HFF-Myc (cell line): ENCODE measurements at places on chromosomes 7 and 10.
A peak's percentile ranks its signal among the peaks of the same experiment; 100 is the strongest.

DNA sequence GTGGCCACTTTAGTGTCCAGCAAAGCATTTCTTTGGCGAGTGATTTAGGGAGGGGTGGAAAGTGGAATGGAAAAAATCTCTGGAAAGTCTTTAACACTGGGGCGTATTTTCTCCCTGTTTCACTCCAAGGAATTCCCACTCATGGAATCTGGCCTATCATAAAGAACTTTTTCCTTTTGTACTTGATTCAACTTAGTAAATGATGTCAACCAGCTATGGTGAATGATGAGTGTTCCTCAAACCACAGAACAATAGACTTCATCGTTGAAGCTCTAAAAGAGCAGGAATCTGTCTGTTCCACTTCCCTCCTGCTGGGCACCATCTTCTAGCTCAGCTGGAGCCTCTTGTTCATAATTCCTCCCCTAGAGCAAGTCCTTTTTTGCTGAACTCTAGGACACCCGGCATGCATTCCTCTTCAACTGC is 66.5 kb downstream of the EPDR1 start:
- DNase-seq: no peak

DNA sequence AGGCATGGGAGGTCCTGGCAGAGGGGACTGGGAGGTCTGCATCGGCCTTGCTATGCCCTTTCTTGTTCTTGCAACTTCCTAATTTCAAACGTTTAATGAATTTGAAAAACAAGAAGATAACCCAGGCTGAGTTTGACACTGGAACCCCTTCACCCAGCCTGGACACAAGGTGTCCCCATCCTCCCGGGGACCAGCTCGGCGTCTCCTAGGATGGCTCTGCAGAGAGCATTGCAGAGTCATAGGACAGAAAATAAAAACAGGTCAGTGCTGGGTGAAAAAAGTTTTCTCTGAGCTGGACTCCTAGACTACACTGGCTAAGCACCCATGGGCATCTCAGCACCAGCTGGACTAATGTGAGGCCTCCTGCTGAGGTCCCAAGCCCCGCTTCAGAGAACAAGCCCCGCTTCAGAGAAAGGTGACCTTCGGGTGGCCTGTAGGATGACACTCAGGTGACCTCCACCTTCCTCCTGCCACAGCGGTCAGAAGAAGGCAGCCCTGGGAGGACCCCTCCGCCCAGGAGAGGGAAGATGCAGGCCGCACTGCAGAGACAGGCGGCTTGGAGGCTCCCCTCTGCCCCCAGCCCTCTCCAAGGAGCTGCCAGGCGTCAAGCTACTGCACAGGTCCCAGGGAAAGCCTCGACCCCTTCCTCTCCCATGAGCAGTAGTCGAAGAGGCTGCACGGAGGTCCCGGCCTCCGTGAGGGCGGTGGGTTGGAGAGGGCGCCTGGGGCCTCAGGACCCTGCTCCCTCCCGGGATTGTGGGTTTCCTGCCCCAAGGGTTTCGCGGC is 9.3 kb upstream of the UNCX start:
- no peak for DNase-seq

DNA sequence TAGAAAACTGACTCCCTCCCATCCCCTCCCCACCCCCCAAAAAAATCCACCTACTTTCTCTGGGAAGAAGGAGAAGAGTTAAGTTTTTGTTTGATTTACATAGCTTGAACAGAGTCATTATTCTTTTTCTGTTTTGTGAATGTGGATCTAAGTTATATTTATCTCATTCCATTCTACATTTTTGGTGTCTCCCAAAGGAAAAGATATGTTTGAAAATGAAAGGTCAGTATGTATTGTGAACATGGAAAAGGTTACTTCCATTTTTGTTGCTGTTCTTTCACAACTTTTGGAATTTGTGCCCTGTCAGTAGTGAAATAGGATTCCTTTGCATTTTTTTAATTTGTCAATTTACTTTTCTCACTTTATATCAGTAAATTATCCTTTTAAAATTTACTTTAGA is 547.9 kb downstream of the SUGCT start:
- DNase-seq: no peak

DNA sequence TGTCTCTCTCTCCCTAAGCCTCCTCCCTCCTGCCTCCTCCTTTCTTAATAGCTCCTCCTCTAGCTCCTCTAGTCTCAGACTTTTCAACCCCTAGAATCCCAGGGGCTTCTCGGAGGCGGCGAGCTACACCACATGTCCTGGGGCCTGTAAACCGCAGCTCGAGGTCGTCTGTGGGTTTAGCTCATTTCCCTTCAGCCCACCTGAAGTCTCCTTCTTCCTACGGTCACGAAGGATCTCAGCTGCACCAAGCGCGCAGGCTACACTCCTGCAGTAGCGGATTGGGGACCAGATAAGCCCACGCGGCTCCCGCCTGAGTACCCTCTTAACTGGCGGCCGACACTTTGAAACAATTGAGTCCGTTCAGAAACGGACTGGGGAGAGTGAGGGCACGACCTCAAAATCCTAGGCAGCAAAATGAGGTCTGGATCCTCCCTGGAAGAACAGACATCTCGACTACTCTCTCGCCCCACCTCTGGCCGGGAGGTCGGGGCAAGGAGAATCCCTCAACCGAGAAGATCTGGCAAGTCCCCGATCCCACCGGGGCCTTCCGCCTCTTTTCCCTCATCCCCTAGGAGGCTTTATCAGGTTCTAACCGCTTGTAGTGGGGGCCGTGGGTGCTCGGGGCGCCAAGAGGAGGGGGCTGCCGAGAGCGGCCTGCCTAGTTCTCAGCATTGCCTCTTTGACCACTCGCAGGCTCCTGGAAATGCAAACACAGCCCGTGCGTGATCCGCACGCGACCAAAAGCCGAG is 1.3 kb upstream of the SORCS3 start:
- DNase-seq: no peak

DNA sequence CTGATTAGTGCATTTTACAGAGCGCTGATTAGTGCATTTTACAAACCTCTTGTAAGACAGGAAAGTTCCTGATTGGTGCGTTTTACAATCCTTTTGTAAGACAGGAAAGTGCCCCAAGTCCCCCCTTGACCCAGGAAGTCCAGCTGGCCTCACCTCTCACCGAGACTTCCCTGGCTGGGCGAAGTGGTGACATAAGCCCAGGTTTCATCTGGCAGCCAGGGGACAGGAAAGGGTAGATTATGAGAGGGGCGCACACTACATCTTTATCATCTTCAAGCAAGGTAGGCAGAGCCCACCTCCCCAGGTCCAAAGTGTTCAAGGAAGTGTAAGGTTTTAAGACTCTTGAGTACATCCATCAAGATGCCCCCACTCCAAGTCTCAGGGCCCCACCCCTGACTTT is 5.5 kb upstream of the GDF10 start:
- no peak for DNase-seq

DNA sequence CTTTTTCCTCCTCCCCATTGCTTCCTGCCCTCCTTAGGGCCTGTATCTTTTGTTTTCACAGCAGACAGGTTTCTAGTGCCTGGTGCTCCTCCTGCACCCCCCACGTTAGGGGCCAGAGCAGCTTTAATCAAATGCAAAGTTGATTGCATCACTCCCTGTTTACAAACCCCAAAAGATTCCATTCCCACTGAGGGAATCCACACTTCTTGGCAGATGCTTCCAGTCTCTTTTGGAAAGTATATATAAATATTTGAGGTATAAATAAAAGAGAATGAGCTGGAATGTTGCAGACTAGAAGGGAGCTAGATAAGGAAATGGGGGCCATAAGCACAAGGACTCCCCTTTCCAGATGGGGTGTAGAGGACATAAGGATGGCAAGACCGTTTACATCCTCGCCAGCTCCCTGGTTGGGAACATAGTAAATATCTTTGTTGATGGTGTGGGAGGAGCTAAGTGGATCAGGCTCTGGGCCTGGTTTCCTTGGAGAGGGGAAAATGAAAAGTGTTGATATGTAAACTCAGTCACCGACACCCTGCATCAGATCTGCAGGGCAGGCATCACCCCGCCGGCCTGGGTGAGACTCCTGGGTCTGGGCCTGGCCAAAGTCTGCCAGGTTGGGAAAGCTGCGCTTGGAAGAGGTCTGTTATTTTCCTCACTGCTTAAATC is 6.2 kb downstream of the RARRES2 start:
- DNase-seq: no peak

DNA sequence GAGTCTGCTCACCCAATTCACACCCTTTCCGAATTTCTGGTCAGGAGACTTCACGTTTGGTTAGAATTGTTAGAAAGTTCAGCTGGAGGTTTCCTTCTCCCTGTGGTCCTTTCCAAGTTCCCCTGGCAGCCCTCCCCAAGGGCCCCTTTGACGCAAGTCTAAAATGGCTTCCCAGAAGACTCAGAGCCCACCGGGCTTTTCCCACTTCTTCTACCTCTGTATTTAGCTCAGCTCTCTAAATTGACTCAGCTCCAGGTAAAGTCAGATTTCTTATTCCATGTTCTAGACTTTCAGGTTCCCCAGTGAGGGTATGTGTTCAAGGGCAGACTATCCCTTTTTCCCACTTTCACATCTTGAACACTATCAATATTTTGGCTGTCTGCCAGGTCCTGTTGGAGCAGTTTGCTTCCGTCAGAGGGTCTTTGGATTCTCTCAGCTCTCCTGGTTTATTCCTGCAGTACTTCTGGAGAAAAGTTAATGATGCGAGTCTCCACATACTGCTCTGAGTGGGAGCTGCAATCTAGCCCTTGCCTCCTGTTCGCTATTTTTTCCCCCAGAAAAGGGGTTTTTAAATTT is 53.1 kb upstream of the ZNF273 start:
- DNase-seq: no peak

DNA sequence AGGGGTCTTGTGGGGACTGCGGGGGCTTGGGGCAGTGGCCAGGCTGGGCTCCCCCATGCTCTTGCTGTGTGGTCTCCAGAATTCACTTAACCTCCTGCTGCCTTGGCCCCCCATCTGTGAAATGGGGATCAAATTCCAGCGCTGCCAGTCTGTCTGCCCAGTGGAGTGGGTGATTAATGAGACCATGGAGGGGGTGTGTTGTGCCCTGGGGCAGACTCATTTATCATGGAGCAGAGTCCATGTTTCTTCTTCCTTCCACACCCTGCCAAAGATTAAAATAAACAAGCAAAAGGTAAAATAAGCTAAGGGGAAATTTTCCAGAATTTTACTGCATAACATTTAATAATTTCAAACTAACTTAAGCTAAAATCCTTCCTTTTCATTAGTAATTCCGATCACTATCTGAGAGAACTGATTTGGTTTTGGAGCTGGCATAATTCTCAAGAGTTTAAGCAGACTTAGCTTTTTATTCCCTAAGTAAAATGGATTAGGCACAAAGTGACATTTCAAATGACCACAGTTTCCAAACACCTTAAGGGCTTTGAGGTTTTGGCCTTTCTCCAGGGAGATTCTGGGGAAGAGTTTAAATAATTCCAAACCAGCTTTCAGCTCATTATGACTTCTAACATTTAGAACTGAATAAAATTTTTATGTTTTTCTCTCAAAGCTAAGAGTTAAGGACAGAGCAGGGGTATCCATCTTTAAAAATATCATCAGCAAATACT is 211.9 kb downstream of the CXCL12 start:
- DNase-seq: no peak

GRCh38 chr7:33196221-33196620 is 66.9 kb downstream of the BBS9 start:
- no peak for DNase-seq

DNA sequence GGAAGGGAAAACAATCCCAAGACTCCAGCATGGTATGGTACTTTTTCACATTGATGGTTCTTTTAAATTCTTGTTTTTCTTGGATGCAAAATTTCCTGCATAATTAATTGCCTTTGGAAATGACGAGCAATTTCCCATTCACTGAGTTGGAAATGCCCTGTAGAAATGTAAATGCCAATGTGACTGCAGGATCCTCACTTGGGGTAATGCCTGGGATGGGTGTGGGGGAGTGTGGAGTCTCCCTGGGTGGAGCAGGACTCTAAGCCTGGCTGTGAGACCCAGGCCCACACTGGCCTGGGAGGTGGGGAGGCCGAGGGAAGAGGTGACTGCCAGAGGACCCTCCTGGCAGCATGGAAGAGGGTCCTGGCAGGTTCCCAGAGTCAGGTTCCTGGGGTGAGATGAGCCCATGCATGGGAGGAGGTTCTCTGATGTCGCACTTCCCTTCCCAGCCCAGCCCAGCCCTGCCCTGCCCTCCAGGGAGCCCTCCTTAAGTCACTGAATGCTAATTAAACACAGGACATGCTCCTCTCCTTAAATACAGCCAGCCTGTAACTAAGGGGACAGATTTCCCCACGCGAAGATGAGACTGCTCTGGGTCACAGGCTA is 157.9 kb downstream of the GFRA1 start:
- DNase-seq: no peak

DNA sequence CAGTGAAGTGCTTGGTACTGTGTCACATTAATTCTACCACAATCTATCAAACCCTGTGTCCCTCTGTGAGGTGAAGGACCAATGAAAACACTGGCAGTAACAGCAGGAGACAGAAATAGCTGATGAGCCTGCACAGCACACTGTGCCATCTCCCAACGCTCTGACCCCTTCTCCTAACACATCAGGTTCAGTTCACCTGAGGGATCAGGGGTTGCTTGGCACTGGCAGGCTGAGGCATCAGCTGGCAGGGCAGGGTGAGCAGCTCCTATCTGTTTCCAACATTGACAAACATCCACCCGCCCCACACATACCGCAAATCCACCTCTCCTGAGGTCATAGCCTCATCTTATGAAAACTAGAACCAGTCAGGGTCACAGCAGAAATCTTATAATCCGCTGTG is 120.9 kb downstream of the ICA1 start:
- no peak for DNase-seq

DNA sequence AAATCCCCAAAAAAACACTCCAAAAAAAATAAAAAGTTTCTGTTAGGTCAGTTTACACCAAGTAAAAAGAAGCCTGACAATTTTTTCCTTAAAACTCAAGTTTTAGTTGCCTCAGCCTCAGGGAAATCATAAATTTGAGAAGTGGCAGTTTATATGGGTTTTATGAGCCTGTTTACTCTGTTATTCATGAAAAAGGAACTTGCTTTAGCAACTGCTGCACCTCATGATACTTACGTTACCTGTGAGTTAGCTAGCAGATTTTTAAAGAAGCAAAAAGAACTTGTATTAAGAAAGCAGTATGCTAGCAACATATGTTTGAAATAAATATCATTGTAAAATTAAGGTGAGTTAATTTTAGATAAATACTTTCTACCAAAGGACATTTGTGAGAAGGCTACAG is 1264.5 kb upstream of the PHF14 start:
- no peak for DNase-seq

DNA sequence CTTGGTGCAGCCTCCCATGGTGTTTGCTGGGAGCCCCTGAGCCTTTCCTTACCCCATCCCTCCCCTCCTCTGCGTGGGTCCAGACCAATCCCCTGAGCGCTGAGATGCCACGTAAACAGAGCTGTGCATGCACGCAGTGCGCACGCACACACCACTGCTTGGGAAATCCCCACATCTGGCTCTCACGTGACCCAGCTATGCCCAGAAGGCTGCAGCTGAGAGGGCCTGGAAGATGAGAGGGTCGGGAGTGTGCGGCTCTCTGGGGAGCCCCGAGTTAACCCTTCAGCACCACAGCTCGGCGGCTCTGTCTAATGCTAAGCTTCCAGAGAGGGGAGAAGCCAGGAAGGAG is 177.2 kb downstream of the SH3PXD2A start:
- DNase-seq: peak; percentile 98
